ENCODE measurements at places on chromosomes 11 and 22. TPM values are rescaled to one million over a fixed set of nuclear protein-coding genes. Genes with fewer than 3 reads are reported as not detected.

DNA sequence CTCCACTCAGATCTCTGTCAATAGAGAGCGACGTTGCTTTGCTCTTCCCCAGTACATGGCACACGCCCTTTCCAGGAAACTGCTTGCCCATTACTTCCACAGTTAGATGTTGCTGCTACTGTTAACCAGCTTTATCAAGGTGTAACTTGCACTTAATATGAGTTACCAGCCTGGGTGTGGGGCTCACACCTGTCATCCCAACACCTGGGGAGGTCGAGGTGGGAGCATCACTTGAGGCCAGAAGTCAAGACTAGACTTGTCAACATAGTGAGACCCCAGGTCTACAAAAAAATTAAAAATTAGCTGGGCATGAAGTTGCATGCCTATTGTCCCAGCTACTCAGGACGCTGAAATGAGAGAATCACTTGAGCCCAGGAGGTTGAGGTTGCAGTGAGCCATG is 177.1 kb upstream of the B3GAT1 start:
- H3K27me3 ChIP-seq = no peaks in the 10 kb centered on the region
- no peak overlapping the region for H3K27ac ChIP-seq
- H3K4me3 ChIP-seq = no peak overlapping the region
- no peak for DNase-seq
- H3K4me1 ChIP-seq = peaks cover 4% of the 10 kb centered on the region

TCN1 gene
- not detected for total RNA-seq

LAYN gene
- total RNA-seq = not detected

DNA sequence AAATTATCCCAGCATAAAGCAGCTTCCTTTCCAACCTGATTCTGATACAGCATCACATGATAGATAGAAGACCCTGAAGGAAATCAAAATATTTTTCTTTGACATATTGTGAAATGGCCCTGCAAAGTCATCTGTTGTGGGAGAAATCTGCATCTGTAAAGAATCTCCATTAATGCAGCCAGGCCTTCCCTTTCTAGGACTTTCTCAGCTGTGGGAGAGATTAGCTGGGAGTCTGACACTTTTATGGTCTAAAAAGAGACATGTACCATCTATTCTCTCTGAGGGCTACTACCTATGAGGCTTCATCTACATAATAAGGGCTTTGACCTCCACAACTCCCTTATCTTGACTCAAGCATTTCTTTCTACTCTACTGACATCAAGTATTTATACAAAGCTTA is 238.1 kb downstream of the SWAP70 start:
- no peaks in the 10 kb centered on the region for H3K27me3 ChIP-seq
- no peaks in the 10 kb centered on the region for H3K4me1 ChIP-seq
- H3K36me3 ChIP-seq = no peaks in the 10 kb centered on the region
- no peak for DNase-seq
- no peak overlapping the region for H3K27ac ChIP-seq

DNA sequence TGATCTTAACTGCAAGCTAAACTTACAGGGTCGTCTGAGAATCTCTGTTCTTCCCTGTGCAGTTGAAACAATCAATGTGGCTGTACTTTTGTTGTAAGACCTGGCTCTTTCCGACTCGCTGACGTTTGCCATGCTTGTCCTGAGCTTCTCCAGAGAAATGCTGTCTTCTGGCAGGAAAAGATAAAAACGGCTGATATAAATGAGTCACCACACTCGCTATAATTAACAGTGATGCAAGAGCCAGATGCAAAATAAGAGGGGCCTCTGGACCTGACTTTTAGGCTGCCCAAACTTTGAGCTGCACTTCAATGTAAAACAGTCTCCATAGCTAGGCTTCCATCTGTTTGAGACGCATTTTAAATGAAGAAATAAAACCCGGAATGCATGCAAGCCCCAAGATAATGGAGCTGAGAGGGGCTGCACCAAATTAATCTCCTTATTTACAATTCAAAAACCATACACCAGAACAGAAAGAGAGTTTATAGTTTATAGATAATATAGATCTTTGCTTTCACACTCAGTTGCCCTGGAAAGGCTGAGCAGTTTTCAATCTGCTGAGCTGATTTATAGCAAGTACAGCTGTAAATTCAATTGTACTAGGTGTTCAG is 48.5 kb downstream of the WT1 start:
- DNase-seq = no peak
- H3K27me3 ChIP-seq = no peaks in the 10 kb centered on the region
- no peak overlapping the region for H3K27ac ChIP-seq
- H3K4me3 ChIP-seq = no peak overlapping the region

USP28 gene
- 20.5 TPM for total RNA-seq
